ENCODE measurements at places on chromosomes 7 and 10.

DNA sequence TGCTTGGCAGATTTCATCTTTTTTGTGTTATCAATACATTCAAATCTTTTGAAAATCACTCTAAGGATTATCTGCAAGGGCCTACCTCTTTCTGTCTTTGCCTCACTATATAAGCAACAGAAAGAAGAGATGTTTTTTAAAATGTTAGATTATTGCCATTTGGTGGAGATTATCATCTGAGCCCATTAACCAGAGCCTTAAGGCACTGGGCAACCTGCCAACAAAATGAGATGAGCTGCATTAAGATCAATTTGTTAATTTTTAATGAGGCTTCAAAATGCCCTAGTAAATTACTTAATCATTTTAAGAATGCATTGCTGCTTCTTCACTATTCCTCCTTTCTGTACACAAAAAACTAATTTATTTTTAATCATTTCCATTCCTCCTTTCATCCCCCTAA is 314.1 kb downstream of the SNX13 start:
- no peak for DNase-seq

GRCh38 chr7:128904381-128905197 is 5.9 kb downstream of the KCP start:
- DNase-seq: peak; percentile 50

- no peak for DNase-seq
Measured at GRCh38 chr10:105288026-105288425, 646.9 kb downstream of the SORCS3 start.

GRCh38 chr7:64888901-64889685 is 14.0 kb upstream of the ZNF273 start:
- no peak for DNase-seq

DNA sequence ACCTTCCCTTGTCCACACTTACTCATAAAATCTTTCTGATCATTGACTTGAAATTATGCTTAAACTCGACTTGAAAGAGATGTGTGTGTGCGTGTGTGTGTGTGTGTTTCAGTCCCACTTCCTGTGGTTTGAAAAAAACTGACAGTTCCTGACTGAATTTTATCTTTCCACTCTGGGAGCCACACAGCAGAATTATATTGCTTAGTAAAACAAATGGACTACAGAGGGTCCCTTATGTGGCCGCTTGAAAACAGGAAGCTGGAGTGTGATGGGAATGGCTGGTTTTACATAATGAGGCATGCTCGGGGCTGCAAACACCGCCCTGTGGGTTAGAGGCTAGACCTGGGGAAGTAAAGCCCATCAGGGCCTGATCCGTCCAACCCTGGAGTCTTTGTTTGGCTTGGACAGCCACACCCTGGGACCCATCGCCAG is 54.8 kb downstream of the LYZL1 start:
- no peak for DNase-seq

DNA sequence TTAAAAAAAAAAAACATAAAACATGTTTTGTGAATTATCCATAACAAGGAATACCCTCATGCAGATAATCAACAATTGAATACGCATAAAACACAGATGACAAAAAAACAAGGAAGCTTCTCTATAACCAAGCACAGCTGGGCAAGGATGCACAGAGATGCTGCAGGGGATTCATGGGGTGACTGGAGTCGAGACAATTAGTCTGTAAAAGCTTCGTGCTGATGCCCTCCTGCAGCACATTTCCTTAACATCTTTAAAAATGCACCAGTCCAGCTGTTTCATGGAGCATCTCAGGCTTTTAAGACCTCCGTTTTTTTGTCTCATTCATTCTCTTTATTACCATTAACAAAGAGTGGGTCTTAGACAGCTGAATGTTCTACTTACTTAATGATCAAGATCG is 794.0 kb upstream of the C7orf33 start:
- no peak for DNase-seq

GRCh38 chr7:42768045-42768444 is 143.8 kb downstream of the C7orf25 start:
- no peak for DNase-seq

DNA sequence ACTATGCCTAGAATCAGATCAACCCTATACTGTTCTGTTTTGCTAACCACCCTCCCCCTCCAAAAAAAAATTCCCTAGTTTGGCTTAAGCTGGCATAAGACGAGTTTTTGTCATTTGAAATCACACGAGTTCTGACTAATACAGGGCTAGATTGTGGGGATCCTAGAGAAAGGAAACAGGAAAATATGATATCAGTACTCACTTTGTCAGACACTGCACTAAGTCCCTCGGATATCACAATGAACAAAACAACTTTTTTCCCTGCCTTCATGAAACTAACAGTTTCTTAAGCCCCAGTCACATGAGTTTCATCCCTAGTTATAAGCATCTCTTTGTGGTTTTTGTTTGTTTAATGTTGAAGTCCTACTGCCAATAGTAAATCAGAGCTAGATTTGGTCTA is 118.5 kb downstream of the ITGB8 start:
- no peak for DNase-seq

DNA sequence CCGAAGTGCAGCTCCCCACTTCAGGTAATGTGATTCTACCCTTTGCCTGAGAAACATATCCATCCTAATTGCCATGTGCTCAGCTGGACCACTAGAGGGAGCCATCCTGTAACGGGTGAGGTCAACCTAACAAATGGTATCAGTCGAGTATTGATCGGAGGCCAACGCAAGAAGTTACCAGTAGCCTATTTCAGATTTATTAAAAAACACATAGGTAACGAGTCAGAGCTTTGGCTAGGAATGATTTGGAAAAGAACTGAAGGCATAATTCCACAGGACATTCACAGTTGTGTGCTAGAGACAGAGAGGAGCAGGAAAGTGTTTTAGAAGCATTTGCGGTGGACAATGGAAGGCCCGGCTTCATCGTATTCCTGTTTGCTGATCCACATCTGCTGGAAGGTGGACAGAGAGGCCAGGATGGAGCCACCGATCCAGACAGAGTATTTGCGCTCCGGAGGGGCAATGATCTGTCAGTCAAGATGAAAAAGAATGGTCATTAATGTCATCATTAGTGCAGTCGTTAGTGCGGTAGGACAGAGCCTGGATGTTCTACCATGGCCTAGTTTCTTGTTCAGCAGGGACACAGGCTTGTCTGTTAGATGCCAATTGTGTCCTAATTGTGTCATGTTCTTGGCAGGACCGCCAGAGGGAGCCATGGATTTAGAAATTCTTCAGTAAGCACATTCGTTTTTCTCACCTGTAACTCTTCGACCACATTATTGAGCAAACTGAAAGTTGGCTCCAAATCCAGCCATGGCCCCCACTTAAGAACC is 17.5 kb downstream of the ACTA2 start:
- DNase-seq: peak; percentile 21

GRCh38 chr7:27339478-27339877 is 96.9 kb downstream of the EVX1 start:
- DNase-seq: no peak

GRCh38 chr10:89426230-89426868 is 12.0 kb downstream of the IFIT5 start:
- DNase-seq: no peak

DNA sequence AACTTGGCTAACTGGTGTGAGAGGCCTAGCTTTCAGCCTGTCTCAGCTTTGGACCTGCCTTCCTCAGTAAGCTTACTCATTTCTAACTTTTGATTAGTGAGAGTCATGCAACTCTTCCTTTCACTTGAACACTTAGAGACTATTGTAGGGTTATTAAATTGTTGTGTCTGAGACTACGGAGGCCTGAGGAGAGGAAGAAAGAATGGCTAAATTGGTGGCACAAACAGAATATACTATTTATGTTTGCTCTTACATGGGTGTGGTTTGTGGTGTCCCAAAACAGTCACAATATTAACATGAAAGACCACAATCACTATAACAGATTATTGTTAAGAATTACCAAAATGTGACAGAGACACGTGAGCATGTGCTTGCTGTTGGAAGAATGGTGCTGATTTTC is 82.1 kb downstream of the TRIM24 start:
- no peak for DNase-seq

DNA sequence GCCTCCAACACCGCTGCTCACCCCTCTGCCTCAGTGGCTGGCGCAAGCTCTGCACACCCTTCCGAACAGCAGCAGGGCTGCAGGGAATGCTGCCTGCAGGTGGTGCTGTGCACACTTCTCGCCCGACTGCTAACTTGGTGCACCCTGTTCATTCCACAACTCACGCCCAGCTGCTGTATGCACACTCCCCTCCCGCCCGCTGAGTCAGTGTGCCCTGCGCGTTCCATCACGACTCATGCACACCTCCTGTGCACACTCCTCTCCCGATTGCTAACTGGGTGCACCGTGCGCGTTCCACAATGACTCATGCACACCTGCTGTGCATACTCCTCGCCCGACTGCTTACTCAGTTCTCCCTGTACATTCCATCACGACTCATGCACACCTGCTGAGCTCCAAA is 21.5 kb downstream of the ADARB2 start:
- DNase-seq: no peak

GRCh38 chr7:43292384-43292783 is 179.9 kb downstream of the HECW1 start:
- no peak for DNase-seq

- DNase-seq: no peak
Measured at GRCh38 chr7:41907444-41907843, 204.6 kb upstream of the INHBA start.

DNA sequence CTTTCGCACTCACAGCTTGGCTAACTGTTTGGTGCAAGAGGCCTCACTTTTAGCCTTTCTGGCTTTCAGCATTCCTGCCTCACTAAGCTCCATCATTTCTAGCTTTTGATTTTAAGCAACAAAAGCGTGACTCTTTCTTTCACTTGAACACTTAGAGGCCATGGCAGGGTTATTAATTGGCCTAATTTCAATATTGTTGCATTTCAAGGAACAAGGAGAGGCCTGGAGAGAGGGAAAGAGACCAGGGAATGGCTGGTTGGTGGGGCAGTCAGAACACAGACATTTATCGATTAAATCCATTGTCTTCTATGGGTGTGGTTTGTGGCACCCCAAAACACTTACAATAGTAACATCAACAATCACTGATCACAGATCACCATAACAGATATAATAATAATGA is 31.3 kb downstream of the CHST3 start:
- no peak for DNase-seq

DNA sequence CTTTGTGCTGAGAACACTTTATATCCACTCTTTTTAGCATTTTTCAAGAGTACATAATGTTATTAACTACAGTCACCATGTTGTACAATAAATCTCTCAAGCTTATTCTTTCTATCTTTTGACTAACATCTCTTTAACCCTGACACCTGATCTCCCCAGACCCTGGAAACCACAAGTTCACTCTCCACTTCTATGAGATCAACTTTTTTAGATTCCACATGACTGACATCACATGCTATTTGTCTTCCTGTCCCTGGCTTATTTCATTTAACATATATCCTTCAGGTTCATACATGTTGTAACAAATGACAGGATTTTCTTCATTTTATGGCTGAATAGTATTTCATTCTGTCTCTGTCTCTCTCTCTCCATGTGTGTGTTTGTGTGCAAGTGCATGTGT is 15.5 kb downstream of the SLC13A1 start:
- no peak for DNase-seq

- DNase-seq: peak; percentile 78
Measured at GRCh38 chr7:120857588-120858573, at the start of gene TSPAN12. TSPAN12 (minus strand) TSS chr7:120858144; CDS start chr7:120856763, 1,381 bp downstream.

GRCh38 chr7:134945691-134946090 is 40.6 kb upstream of the AGBL3 start:
- no peak for DNase-seq

DNA sequence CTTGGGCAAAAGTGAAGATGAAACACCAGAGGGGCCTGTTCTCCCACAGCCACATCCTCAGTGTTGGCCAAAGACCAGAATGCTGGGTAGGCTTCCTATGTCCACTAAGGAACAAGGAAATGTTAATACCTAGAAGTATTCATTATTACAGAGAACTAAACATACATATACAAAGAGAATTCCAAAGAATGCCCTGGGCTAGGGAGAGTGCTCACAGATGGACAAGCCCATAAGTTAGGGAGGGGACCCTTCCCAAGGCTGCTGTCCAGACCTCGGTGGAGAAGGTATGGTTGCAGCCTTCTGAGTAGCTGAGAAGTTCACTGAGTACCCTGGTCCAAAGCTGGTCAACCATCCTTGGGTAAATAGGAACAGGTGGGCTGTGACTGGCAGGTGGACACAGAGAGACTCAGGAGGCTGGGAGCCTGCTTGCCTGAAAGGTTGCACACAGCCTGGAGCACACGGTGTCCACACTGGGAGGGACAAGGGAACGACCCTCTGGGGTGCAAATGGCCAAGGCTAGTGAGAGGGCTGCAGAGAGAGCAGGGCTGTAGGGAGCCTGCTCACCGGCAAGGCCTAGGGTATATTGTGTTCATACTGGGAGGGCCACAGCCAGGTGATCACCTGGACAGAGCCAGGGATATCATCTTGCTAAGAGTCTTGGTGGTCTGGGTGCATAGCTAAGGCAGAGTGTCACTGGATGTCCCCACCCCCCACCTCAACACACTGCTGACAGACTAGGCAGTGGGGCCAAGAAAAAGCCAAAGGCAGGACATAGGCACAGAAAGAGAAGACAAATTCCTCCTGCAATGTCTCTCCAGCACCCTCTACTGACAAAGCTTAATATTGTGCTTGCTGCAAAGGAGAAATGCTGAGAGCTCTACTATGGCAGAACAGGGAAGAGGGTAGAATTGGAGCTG is 40.3 kb downstream of the CPVL start:
- DNase-seq: peak; percentile 29

DNA sequence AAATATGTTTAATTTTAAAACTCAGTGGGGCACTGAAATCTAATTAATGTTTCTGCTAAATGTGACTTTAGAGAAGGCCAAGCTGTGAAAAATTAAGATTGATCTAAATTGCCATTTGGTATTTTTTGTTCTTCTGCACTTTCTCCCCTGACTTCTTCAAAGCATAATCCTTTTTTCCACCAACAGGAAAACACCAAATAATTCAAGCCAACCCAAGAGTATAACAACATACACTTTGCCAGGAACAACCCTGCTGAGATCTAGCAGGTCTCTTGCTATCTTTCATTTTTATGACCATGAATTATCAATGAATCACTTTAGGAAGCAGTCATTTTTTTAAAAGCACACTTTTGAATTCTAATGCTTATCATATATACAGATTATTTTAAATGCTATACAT is 100.1 kb downstream of the USP6NL start:
- no peak for DNase-seq

- no peak for DNase-seq
Measured at GRCh38 chr10:10110844-10111490, 906.7 kb upstream of the CELF2 start.

- DNase-seq: no peak
Measured at GRCh38 chr7:116776610-116777289, 85.6 kb upstream of the CAPZA2 start.

GRCh38 chr7:30199271-30199670 is 64.5 kb downstream of the MTURN start:
- no peak for DNase-seq

DNA sequence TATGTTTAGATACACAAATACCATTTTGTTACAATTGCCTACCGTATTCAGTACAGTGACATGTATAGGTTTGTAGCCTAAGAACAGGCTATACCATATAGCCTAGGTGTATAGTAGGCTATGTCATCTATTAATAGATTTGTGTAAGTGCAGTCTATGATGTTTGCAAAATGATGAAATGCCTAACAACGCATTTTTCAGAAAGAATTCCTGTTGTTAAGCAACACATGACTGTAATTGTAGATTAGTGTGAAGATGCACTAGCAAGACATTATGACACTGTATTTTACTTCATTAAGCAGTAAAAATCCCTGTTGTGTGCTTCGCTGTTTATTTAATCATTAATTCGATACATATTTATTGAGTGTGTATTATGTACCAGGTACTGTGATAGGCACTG is 446.0 kb downstream of the SUGCT start:
- DNase-seq: no peak
